AG09309 (cell line): ENCODE measurements at places on chromosomes 13 and 19.

DNA sequence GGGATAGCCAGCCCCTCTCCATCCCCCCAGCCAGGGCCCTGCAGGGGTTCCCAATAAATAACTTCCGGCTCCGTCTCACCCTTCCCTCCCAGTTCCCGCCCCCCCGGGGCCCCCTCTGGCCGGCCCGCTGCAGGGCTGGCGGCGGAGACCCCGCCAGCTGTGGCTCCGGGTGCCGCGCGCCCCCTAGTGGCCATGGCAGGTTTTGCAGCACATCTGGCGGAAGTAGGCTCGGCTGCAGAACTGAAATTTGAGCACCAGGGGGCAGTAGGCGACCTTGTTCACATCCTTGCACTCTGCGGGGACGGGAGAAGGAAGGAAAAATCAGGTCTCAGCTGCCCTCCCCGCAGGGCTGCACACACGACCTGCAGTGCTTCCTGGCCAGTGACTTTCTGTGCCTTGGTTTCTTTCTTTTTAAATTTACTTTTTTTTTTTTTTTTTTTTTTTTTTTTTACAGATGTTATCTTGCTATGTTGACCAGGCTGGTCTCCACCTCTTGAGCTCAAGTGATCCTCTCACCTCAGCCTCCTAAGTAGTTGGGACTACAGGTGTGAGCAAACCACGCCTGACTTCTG lies 3.6 kb upstream of the MYO1F start:
- no peak for DNase-seq

- DNase-seq: no peak
Measured at GRCh38 chr19:10320602-10321416, 5.0 kb upstream of the FDX2 start.

- DNase-seq: peak; percentile 45
Measured at GRCh38 chr13:53250272-53250875, 221.8 kb downstream of the OLFM4 start.

GRCh38 chr13:80345771-80346510 lies 5.0 kb upstream of the SPRY2 start:
- no peak for DNase-seq

- DNase-seq: no peak
Measured at GRCh38 chr13:50513300-50513877, 330.1 kb downstream of the DLEU7 start.

GRCh38 chr13:107669391-107669993 lies 545.8 kb downstream of the LIG4 start:
- DNase-seq: peak; percentile 53

- no peak for DNase-seq
Measured at GRCh38 chr13:59651479-59651878, 512.2 kb downstream of the DIAPH3 start.

GRCh38 chr13:55091172-55091571 lies 2049.5 kb upstream of the PRR20A start:
- no peak for DNase-seq

GRCh38 chr13:28022848-28023518 lies 34.5 kb upstream of the URAD start:
- DNase-seq: no peak

GRCh38 chr13:113210833-113211232 lies 1.4 kb downstream of the CUL4A start:
- no peak for DNase-seq
